Stimulated activated CD4-positive, alpha-beta T cell treated with anti-CD3 and anti-CD28 coated beads, Interleukin-1b, Interleukin-23, amount 100 ng/mL, for 4 hours (primary cell): ENCODE measurements at places on chromosomes 12 and 14.

DNA sequence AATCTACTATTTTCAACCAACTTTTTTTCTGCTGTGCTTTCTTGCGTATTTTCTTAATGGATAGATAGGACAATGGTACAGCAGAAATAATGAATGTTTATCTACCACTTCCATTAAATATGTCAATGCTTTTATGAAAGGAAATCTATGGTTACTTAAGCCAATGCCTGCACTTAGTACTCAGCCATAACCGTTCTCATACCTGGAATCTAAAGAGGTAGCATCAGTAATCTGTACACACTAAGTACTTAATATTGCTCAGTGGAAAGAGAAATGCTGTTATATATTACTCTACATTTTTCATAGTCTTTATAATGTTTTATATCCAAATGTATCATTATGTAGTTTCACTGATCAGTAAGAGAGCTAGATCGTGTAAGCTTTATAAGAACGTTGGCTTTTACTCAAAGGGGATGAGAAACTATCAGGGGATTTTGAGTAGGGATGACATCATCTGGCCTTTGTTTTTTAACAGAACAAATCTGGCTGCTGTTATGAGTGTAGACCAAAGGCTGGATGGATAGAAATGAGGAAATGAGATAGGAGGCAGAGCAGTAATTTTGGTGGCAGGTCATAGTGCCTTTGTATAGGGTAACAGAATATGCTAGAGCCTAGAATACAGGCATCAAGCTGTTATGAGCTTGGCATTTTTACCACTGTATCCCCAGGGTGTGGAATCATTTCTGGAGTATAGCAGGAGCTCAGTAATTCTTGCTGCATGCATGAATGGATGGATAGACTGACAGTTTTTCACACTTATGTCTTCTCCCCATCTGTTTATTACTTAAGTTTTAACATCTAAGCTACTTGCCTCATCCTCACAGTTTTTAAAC lies 34.0 kb downstream of the ALG10B start:
- DNase-seq = no peak

DNA sequence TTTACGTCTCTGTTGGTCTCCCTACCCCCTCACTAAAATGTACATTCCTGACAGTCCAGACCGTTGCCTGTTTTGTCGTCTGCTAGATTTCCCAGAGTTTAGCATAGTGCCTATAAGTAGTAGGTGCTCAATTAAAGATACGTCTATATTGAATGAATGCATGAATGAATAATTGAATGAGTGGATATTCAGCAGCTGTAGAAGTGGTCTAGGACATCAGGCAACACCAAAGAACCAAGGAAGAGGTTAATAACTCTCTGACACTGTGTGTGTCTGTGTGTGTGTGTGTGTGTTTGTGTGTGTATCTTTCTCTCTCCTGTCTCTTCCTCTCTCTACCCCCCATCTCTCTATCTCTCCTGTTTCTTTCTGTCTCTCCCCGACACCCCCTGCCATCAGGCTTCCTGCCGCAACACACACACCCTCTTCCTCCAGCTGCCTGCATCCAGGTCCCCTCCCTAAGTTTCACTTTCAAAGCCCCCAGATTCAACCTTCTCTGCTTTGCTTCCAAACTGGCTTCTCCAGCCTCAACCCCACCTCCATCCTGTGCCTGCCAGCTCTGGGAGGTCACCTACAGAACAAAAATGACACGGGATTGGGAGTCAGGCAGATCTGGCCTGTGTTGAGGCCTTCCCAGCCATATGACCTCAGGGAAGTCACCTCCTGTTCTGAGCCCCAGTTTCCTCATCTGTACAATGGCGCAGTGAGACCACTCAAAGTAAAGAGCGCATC lies 119.9 kb upstream of the NCOR2 start:
- no peak for DNase-seq

DNA sequence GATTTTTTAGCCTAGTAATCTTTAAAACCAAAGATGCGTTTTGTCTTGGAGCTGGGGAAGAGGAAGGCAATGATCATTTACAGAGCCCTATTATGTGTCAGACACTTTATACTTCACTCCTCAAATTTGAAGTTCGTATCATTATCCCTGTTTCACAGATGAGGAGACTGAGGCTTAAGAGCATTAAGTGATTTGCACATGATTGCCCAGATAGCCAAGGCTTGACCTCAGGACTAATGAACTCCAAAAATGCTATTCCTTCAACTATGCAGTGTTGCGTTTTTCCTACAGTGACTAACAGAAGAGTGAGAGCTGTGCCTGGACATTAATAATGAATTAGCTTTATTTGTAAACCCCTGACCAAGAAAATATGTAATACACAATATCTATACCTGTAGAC lies 136.8 kb upstream of the EEA1 start:
- no peak for DNase-seq

DNA sequence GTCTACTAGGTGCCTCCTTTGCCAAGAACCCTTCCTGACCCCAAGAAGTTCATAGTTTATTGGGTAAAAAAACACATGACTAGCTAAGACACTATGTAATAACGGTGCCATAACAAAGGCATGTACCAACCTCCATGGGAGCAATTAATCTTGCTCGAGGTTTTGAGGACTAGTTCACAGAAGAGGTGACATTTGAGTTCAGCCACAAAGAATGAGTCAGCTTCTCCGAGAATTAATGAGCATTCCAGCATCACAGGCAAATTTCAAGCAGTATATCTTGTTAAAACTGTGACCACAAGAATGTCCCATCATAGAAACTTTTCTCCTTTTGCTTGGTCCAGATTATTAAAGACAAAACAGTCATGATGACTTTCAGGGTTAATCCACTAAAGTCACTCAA lies 113.0 kb upstream of the RAP1B start:
- DNase-seq = no peak

GRCh38 chr14:60242429-60242828 lies 6.6 kb upstream of the PPM1A start:
- DNase-seq = no peak

- DNase-seq = no peak
These were observed 41.4 kb downstream of the NOC4L start for GRCh38 chr12:132185705-132186104.

DNA sequence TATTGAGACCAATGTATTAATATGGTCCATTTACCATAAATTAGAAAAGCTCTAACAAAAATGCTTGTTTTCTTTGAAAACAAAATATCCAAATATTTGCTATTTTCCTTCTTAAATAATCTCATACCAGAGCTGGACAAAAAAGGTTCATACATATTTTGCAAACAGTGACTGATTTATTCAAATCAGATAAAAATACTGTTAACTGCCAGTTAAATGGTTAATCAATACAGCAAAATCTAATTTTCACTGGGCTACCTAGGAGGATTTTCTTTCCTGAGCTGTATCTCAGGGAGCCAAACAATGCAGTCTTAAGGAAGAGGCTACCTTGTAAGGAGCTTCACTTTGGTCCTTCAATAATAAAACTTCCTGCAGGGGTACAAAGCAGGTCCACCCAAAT lies 2.0 kb downstream of the FERMT2 start:
- DNase-seq = no peak

GRCh38 chr12:3034067-3034750 lies 43.0 kb upstream of the TSPAN9 start:
- DNase-seq = peak; percentile 24

DNA sequence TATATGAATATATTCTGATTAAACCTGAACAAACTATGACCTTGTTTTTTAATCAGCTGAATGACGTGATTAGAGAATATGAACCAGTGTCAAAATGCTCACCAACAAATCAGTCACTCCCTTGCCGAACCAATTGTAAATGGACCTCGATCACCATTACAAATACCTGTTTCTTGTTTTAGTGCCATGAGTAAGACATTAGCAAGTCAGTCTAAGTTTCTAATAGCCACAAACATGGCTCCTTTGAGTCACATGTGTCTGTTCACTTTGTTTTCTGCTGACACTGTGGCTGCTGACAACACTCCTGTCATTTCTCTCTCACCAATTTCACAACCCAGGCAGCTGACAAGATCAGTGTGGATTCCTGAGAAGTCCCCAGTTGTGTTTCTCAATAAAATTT lies 286.2 kb upstream of the MDGA2 start:
- no peak for DNase-seq

GRCh38 chr12:105428793-105429395 lies 98.4 kb downstream of the C12orf75 start:
- no peak for DNase-seq

DNA sequence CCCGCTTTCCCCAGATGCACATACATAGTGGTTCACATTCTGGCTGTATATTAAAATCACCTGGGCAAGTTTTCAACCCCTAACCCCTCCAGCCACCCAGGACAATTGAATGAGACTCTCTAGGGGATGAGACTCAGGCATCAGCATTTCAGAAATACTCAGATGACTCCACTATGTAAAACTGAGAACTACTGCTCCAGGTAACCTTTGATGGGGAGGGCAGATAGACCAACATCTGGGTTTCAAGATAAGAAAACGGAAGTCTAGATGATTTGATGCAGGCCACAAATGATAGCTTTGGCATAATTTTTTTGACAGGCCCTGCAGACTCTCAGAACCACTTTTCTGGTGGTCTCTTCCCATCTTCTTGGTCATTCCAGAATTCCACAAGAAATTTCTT lies 341.1 kb downstream of the EMP1 start:
- no peak for DNase-seq
